ENCODE measurements at places on chromosomes 3 and 15.

- no peak for DNase-seq
These were observed 667 bp downstream of the CEMIP start for GRCh38 chr15:80779658-80780415.

DNA sequence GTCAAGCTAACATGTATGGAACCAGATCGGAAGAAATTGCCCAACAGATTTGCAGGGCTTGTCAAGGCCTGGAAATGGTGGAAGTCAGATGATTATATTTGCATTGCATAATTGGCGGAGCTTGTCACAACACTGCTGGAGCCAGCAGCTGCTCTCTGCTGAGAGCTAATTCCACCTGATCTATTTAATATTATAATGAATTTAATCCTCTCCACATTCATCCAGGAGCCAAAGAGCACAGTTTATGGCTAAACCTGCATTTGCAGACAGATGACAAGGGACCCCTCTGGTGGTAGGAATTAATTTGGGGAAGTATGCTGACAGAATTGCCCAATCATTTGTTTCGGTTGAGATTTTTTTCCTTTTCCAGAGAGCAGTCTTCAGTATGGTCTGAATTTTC lies 730.2 kb downstream of the TUSC7 start:
- no peak for DNase-seq

DNA sequence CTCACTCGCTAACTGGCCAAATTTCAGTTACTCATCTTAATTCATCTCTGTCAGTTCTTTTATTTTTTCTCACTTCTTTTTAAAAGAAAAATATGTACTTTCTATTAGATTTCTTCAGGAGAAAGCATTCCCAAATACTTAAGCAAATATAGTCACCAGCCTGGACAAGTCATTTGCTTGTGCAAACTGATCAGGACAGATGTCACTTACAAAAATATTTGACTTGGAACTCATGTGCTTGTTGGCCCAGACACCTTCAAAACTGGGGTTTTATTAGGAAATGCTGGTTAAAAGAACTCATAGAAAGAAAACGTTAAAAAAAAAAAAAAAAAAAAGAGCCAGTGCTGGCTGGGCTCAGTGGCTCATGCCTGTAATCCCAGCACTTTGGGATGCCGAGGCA lies 31.3 kb upstream of the FOXP1 start:
- no peak for DNase-seq

GRCh38 chr3:122146466-122146865 lies 37.0 kb upstream of the CASR start:
- no peak for DNase-seq

DNA sequence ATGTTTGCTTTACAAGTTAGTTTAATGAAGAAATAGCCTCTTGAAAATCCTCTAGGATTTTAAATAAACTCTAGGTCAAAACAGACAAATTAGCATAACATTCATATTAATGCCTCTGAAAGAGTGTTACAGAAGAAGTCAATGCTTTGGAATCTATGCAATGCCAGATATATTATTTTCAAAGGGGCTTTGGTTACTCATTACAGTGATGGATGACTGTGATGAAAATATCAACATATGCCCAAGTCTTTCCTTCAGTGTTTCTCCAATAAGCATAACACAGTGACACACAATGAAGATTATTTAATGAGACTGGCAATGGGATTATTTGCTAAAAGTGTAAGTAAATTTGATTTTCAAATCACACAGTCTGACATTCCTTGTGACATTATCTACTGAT lies 1247.2 kb downstream of the ROBO2 start:
- DNase-seq = no peak

DNA sequence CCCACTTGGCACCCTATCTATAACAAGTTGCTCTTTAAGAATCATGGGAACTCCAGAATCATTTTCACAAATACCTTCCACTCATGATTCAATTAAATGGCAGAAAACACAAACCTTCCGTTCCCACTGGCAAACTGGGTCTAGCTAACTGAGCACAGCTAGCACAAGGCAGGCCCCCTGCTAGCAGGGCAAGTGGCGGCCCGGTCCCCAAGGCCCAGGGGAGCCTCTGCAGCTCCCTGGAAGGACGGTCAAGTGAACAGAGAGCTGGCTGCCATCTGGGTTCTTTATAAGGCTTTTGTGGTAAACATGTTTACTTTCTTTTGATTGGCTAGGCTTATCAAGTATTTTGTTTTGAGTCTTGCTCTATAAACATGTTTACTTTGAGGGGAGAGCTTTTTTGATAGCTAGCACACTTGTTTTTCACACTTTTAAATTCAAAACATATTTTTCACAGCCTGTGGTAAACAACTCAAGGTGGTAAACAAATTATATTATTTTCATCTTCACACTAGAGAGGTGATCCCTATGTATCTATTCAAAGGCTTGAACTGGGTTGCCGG lies 81.4 kb downstream of the FOXP1 start:
- no peak for DNase-seq

DNA sequence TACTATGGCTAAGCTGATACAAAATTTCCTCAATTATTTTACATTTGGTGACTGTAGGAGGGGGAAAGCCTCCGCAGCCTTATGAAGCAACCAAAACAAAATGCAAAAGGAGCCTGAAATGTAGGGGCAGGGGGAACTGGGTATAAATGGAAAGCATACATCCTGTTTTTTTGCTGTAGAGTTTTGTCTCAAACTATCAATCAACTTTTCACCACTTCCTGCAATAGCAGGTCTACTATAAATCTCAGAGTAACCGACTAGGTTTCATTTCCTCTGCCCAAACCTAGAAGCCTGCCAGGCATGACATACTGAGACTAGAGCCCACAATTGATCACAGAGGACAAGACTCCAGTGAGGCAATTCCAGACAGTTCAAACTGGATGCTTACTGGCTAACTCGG lies 91.3 kb downstream of the SHQ1 start:
- DNase-seq = no peak

DNA sequence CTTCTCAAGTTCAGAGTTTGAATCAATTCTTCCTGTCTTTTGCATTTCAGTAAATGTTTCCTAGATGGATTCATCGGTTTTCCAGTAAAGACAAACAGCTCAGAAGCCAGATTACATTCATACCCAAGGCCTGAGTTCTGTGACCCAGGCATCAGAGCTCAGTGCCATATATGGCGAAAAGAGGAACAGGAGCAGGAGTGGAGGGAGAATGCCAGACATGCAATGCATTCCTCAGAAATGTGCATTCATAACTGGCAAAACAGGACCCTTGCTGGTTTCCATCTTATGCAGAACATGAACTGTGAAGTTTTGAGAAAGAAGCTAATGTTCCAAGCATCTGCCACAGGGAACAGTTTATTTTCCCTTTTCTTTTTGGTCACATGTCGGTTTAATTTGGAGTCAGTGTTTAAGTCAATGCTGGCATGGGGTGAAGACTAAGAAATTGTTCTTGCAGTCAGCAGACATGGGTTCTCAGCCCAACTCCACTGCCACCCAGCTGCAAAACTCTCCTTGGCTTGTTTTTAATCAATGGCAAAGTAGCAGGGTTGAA lies 116.5 kb downstream of the LPP start:
- no peak for DNase-seq

DNA sequence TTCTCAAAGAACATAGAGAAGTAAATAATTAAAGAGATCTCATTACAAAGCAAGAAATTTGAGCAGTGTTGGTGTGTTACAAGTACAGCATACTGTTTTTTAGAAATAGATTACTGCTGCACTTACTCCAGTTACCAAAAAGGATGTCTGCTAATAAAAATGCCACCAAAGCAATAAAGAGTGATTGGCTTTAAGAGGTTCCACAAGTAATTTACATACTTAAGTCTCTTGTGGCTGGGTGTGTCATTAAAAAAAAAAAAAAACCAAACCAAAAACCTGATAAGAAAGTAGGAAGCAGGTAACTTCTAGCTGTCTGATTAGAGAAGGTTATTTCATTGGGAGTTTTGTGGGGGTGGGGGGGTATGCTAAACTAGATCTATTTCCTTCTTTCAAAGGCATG lies 15.2 kb downstream of the RAB11A start:
- no peak for DNase-seq

Measured in mesothelial cell of epicardium (in vitro differentiated cells).